Stimulated activated CD8-positive, alpha-beta memory T cell treated with anti-CD3 and anti-CD28 coated beads, Interleukin-15, amount 100 ng/mL, for 4 hours (primary cell): ENCODE measurements at places on chromosomes 2 and 18.

- no peak for DNase-seq
Observed at GRCh38 chr2:145563741-145564615, 1044.1 kb upstream of the ZEB2 start.

DNA sequence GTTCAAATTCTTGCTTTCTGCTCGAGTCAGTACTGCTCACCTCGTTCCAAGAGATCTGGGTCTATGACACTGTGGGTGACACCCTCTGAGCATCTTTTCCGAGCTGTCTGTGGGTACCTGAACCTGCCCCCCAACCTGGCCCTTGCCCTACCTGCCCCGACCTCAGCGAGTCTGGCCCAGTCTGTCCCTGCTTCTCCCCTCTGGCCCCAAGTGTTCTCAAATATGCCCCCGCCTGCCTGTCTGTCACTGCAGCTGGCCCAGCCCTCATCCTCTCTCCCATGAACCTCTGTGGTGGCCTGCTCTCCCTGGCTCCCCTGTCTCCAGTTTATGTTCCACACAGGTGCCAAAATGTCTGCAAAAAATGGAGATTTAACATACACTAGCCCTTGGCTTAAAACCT is 11.8 kb downstream of the IL1R1 start:
- DNase-seq = no peak

- no peak for DNase-seq
Observed at GRCh38 chr2:235920216-235920865, 247.8 kb downstream of the GBX2 start.

DNA sequence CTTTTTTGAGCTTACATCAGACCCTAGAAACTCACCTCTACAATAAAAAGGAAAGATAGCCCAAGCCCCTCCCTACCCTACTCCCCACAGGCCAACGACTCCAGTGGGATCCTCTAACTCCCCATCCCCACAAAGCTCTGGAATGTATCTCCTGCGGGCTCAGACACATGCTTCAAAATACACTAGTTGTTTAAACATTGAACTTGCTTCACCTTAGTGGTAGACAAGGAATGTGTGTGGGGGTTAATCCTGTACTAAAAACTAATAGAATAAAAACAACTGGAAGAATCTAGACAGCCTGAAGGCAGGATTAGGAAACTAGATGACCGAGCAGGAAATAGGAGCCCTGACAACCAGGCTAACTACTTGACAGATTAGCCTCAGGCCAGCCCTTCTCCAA is 211.5 kb downstream of the SUCLG1 start:
- no peak for DNase-seq

DNA sequence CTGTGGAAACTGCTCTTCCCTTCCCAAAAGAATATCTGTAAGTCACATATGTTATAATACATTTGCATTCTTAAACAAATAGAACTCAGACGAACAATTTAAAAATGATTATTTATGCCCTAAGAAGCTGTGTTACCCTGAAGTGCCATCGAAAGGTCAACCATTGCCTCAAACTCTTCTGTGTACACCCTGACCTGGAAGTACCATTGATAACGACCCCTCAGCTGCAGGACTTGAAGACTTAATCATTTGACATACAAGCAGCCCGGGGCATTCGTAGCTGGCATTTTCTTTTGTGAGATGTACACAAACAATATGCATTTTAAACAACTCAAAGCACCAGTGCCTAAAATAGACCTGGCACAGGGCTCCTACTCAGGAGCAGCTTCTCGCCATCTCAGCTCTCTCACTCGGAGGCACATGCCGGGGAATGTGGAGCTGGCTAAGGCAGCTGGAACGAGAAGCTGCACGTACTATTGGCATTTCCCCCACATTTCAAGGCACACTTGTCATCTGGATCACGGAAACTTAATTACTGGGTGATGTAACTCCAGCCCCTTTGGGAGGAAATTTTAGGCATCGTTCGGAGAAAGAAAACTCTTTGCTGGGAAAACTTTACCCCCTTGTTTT is 170.0 kb upstream of the GALNT5 start:
- no peak for DNase-seq

DNA sequence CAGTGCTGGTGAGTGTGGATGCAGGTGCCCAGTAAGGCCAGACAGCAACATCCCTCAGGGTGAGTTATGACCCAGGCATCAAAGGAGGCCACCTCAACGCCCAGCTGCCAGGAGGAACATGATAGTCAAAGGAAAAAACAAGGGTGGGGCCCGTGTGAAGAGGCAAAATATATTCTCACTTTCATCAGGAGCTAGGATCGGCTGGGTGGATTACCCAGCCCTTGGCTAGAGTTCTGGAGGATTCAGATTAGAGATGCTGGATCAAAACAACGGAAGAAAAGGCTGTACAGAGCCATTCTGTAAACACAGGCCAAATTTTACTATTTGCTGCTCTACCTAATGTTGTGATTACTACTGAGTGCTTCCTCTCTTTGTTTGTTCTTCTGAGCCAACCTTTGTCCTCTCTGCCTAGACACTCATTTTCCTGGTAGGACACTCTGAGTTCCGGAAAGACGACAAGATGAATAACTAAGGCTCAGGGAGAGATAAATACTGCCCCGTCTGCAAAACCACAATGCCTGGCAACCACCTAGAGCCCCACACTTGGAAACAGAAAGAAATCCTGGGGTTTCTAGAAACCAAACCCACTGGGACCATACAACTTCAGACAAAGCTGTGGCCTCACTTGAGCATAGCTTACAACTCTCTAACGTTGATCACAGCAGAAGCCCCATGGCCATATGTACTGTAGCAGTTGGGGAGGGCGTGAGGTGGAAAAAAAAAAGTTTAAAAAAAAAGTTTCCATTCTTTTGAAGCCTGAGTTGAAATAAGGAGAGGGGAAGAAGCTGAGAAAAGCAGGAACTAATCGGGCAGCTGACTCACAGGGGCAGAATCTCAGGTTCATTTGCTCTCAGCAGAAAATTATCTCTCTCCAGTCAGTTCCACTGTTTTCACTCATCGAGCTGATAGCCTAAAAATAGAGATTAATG is 17.8 kb upstream of the PMAIP1 start:
- DNase-seq = no peak

DNA sequence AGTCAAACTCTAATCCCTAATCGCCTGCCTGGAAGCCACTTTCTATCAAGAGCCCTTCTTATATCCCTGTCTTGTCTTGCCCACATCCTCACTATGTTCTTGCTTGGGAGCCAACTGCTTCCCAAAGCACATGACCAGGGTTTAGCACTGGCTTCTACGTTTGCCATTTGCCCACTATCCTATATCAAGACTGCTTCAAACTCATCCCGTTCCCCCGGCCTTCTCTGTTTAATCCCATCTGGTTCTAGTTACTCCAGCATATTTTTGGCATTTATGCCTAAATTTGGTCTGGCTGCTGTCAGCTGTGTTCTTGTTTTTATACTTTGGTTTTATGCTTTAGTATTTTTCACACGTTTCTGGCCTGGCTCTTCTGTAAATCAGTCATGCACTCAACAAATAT is 40.2 kb downstream of the POLR1A start:
- no peak for DNase-seq

DNA sequence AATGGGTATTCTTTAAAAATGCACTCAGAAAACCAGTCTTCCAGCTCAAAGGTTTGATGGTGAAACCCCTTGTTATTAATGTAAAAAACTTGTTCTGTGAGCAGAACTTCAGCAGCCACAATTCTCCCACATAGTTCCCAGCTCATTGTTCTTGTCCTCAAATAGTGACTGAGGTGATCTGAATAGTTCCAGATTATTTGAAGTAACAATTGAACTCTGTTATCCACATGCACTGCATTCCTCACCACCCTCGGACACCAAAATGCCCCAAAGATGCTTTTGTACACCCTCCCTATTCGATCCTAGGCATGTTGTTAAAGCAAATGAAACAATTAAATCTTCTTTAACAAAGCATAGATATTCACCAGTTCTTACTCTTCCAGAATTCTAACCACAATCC is 2186.8 kb upstream of the CELF4 start:
- DNase-seq = no peak

- no peak for DNase-seq
Observed at GRCh38 chr2:112251271-112251670, 3.6 kb downstream of the ZC3H8 start.

DNA sequence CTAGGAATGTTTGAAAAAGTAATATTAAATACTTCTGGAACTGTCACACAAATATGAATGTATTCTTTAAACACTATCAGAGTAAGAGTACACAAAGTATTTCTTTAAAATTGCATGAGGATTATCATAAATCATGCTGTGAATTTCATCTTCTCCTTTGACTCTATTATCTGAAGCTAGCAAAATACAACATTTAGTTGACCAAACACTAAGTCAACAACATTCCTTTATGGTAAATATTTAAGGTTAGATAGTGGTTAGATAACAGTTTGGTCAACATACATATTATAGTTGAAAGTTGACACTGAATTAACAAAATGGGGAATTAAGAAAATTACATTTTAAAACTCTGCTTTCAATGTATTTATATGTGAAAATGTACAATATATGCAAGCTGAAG is 72.1 kb upstream of the GRB14 start:
- DNase-seq = no peak

DNA sequence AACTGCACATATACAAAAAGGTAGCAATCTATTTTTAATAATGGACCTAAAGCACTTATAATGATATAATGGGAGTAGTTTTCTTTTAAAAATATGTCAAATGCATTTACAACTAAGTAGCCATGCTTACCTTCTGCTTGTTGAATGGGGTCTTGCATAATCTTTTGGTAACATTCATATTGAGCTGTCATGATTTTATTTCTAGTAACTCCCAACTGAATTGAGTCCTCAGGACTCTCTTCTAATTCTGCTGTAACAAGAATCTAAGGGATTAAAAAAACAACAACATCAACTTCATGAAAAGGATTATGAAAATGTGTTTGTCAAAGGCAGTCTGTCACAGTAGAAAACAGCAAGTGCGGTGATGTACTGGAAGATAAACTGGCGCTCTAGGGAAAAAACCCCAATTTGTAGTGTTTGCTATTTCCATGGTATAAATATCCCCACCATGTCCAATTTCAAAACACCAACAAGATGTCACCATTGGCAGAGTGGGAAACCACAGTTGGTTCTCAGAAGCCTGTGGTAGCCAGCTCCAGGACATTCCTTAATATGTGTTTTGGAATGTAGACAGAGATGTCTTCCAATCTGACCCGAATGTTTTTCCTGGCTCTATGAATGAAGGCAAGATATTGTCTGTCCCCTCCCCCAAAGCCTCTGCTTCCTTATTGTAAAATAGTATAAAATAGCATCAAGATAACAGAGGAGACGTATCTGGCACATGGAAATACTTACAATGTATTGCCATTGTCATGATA is 64.8 kb downstream of the CALCRL start:
- no peak for DNase-seq

DNA sequence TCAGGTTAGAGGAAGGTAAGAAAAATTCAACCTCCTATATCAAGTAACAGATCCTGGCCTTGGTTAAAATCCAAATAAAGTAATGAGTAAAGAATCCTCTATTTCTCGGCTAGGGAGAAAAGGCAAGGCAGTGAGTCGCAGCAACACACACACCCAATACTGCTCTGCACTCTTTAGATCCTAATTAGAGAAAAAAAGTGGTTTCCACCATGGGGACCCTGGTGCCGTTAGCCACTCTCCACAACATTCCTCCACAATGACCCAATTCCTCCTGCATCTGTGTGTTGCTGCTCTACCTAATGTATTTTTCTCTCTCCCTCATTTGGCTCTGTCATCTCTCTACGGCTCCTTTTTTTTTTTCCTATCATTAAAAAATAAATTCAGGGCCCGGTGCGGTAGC is 462.7 kb downstream of the METTL4 start:
- DNase-seq = no peak

GRCh38 chr2:112493048-112493447 is 11.1 kb downstream of the TTL start:
- DNase-seq = no peak

DNA sequence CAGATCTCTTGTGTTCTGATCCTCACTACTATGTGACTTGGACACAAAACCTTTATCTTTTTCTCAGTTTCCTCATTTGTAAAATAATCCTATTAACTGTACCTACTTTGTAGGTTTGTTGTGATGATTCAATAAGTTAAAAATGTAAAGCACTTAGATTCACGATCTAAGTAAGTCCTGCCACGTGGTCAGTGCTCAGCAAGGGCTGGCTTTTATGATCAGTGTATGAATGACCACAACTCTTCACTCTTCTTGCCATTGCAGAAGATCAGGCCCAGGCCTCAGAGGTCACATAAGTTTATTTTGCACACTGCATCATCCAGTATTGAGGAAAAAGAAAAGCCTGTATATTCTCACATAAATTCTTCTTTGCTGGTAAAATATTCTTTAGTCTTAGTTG is 1192.5 kb upstream of the ACVR2A start:
- DNase-seq = no peak

DNA sequence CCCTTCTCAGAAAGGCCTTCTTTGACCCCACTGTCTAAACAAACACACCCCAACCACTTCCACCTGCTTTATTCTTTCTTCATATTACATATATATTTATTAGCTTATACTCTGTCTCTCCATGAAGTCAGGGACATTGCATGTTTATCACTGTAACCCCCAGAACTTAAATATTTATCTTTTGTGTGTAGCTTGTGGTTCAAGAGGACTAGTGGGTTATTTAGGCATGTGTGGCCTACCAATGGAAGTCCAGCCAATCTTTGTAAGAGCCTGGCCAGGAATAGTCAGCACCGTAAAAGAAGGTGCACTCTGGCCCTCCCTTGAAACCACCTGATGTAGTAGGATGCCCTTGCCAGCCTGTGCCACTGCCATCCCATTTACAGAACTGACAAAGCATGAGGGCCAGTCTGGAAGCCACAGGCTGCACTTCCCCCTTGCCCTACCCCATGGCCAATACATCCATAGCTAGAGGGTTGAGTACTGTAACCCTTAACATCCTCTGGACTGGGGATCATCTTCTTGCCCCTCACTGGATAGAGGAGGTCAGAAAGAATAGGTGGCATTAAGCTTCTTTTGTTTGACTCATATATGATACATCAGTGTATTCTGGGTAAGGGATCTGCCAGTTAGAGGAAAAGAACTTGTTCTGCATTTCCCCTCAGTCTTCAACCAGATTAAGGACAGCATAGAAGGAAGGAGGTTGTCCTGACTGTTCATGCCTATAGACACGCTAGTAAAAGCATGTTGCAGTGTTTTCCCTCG is 4.9 kb downstream of the NEMP2 start:
- no peak for DNase-seq

DNA sequence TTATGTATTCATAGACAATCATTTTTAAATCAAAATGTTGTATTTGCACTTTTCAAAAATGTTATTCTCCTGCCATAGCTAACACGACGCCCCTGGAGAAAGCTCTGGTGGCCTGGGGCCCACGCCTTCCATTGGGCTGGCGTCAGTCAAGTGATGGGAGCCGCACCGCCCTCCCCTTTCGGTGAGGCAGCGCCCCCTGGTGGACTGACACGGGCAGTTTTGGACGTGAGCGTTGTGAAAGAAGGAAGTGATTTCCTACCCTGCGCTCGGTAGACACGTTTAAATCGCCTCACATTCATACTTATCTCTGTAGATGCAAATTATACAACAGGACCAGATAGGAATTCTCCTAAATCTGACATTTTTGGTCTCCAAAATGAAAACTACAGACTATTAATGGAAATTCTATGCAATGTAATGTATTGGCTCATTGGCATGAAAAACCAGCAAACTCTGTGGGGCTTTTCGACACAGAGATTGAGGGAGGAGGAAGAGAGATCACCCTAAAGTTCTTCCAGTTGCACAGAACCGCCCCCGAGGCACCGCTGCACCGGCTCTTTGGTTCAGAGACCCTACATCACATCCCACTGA is 326.2 kb upstream of the SOX11 start:
- no peak for DNase-seq
